NCI-H526 (cell line): ENCODE measurements at places on chromosomes 3 and 15.

DNA sequence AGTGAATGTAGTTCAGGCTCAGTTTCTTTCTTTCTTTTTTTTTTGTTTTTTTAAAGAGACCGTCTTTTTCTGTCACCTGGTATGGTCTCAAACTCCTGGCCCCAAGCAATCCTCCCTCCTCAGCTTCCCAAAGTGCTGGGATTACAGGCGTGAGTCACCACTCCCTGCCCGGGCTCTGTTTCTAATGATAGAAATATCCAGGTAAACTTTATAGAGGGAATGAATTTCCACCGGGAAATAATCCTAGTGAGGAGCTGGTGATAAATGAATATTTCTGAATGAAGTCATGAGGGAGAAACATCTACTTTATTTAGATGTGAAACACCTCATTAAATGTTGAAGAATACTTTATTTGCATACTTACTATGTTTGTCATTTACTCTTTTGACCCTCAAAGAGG is 7.2 kb downstream of the RNF13 start:
- no peak for DNase-seq

GRCh38 chr15:82847703-82848102 is 38.3 kb downstream of the WHAMM start:
- no peak for DNase-seq

- DNase-seq: no peak
Measured at GRCh38 chr3:39343076-39343717, 13.7 kb downstream of the CCR8 start.

DNA sequence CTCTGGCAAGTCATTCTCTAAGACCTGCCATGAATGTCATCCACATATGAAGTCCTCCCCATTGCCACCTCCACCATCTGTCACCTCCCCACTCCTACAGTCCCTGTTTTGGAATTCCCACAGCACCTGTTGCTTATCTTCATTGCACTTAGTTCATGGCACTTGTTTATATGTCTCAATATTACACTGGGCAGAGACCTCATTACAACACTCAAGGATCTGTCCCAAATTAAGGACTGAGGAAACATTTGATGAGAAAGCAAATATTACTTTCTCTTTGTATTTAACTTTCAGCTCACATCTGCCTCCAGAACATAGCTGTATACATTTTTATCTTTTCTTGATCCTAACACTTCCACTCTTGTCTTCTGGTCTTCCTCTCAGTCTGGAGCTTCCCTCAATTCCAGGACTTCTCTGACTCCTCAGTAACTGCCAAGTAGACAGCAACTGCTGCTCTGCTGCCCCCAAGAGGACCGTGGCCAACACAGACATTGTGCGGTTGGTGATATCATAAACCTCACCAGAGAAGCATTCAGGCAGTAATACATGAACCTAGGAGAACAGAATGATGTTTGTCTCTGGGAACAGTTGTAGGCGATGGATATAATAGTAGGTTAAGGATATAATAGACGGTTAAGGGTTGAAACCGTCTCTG is 45.0 kb upstream of the FGF12 start:
- peak; percentile 32 for DNase-seq

- no peak for DNase-seq
Measured at GRCh38 chr15:52668133-52668532, 11.1 kb downstream of the ATOSA start.

DNA sequence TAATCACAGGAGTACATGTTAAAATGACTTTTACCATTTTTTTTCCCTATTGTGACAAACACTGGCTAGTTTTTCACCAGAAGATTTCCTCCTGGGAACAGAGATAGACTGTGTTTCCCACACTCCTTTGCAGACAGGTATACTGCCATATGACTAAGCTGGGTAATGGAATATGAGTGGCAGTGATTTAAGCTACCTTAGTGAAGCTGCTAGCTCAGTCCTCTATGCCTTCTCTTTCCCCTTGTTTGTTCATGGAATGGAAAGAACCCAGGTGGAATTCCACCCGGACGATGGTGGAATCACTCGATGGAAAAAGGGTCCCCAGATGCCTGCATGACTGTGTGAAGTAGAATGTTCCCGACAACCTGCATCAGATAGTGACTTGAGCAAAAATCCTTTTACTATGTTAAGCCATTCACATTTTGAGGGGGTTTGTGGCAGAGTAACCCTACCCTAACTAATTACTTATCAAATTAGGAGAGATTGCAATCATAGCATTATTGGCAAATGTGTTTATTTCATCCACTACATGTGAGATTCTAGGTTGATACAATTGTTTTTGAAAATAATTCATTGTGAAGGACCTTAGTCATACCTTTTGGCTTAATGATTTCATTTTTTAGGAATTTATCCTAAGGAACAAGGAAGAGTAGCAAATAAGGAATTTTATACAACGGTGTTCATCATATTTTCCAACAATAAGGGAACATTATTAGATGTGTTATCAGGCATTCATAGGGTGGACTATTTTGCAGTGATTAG is 16.5 kb downstream of the THSD4 start:
- no peak for DNase-seq
